ENCODE measurements at places on chromosomes 5 and 9.

DNA sequence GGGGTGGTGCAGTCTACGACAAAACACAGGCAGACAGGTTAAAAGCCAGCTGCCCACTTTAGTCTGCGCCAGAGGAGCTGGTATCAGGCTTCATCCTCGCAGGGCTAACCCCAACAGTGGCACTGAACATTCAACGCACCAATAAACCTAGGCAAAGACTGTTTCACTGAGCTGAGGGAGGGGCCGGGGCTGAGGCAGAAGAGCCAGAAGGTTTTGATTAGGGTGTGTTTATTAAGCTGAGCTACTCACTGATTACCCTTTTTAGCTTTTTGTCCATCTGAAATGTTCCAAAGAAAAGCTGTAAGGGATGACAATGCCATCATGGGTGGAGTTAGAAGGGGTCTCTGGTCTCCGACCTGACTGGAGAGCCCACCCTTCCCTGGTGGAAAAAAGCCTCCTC, 1.4 kb downstream of the ZMYND19 start:
- no peak for DNase-seq

- DNase-seq = no peak
Observed at GRCh38 chr9:92971121-92971520, 23.8 kb downstream of the FGD3 start.

DNA sequence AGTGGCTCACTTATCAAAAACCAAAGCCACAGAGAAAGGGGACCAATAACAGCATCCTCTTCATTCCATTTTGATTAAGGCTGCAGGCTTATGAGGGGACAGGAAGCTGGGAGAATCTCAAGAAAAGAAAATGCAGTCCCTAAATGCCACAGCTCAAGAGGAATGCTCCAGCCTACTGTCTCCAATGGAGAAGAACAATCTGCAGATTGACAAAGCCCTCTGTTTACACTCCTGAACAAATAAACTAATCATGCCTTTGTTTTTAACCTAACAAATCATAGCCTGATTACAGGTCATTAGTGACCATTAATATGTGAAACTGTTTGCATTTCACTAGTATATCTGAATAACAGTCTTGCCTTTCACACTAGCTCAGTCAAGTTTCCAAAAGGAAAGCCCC, 26.5 kb downstream of the PPP2R2B start:
- DNase-seq = no peak

GRCh38 chr9:35716230-35716629, 15.8 kb downstream of the TLN1 start:
- DNase-seq = no peak

DNA sequence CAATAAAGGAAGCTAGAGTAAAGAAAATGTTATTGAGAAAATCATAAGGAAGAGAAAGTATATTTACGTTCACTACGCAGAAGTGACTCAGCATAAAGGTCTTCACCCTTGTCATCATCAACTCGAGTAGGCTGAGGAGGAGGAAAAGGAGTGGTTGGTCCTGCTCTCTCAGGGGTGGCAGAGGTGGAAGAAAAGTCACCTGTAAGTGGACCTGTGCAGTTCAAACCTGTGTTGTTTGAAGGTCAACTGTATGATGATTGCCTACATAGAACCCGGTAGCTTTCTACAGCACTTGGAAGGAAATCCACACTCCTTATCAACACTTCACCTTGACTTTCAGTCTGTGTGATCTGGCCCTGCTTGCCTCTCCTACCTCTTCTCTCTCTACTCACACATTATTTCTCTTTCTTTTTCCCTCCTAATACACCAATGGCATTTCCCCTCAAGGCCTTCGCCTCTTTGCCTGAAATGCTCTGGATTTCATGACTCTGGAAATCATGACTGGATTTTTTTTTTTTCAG, 109.3 kb upstream of the CPEB4 start:
- no peak for DNase-seq

GRCh38 chr5:175347027-175347426, 97.0 kb downstream of the DRD1 start:
- no peak for DNase-seq

DNA sequence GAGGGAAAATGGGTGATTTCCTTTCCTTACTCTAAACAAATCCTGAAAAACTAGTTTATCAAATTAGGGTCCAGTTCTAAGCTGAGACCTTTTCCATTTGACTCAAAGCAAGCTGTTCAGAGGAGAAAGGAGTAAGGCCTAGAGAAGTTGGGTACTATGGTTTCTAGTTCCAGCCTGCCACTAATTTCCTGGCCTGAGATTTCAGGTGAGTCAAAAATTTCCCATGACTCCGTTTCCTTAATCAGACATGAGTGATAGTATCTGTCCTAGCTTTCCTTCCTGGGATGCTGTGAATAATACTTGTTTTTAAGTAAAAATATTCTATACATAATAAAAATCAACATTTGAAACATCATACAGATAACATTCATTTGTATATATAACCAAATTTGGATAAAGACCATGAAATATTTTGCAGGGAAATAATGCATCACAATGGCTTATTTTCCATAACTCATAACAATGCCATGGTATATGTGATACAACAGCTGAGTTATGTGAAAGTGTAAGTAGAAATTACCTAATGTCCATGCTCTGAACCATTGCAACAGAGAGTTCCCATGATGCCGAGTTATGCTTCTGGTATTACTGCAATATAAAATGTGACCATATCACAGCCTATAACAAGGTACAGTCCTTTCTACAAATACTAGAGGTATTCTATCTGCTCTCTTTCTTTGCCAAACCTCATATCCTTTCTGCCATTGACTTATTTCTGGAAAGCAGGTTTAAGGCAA, 142.7 kb downstream of the MLLT3 start:
- DNase-seq = no peak

DNA sequence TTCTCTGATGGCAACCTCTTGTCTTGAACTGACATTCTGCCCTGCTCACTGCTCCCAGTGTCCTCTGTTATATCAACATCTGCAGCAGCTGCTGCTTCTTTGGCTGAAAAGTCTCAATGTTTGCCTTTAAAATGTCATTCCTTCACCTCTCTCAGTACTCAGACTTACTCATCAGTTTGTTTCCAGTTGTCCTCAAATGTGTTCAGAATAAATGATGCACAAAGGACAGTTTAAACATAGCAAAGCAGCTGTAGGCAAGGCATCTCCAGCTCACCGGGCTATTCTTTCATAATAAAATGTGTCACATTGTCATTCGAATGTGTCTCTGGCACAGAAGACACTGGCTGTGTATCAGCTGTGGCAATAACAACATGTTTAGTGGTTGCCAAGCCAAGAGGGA, 590.9 kb upstream of the ZNF608 start:
- DNase-seq = no peak

GRCh38 chr9:134298000-134298399, 28.3 kb upstream of the RXRA start:
- no peak for DNase-seq

- DNase-seq = no peak
Observed at GRCh38 chr5:63774939-63775338, 187.3 kb downstream of the HTR1A start.

DNA sequence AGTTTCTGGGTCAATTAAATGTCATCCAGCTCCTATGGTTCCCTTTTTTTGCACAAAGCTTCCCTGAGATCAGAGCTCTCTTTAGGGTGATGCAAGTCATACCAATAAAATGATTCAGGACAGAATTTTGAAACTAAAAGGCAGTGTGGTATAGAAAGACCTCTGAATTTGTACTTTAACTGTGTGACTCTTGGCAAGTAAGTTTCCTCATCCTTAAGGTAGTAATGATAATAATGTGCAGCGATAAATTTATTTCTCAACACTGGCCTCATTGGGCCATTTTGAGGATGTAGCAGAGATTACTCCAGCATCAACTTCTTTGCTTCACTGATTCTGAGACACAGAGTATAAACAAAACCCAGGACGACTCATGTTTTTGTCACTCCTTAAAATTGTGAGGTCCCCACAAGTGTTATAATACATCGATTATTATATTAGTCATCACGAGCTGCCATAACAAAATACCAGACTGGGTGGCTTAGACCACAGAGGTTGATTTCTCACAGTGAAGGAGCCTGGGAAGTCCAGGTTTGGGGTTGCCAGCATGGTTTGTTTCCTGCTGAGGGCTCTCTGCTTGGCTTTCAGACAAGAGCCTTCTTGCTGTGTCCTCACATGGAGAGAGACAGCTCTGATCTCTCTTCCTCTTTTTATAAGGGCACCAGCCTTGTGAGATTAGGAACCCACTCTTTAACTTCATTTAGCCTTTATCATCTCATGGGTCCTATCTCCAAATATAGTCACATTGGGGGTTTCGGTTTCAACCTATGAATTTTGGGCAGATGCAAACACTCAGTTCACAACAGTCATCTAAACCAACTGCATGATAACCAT, 293.0 kb downstream of the ZNF608 start:
- DNase-seq = no peak

- no peak for DNase-seq
Observed at GRCh38 chr9:87193925-87194868, 246.9 kb upstream of the GAS1 start.

DNA sequence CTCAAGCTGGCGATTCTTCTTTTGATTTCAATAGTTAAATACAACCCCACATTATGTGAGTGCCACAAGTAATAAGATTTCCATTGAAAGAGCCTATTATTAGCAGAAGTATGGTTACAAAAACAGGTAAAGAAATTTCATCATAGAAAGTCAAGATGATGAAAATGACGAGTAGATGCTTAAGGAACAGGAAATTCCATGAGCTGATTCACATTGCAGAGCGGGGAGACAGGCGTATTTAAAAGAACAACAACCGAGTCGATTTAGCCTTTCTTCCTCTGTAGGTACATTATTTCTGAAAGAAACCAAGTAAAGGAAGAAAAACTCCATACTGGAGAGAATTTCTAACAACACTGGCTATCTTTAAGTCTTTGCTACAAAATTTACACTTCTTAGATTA, 310.4 kb downstream of the SLF1 start:
- DNase-seq = no peak

DNA sequence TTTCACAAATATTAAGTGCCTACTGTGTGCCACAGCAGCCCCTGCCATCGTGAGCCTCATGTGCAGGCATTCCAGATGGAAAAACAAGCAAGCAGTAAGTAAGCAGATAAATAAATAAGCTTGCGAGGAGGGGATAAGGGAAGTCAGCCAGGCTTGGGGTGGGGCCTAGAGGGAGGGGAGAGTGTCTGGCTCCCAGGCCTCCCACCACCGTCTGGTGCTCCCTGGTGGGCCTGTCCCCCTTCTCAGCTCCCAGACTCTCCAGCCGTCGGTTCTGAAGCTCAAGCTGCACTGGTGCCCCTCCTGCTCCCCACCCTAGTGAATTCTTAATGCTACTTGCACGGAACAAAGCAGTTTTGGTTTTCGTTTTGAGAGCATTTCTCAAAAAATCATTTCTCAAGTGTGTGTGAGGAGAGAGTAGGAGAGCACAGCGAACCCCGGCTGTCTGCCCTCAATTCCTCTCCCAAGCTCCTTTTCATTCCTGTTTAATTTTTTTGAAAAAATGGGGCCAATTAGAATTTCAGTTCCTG, 6.6 kb upstream of the IER5L start:
- DNase-seq = no peak

DNA sequence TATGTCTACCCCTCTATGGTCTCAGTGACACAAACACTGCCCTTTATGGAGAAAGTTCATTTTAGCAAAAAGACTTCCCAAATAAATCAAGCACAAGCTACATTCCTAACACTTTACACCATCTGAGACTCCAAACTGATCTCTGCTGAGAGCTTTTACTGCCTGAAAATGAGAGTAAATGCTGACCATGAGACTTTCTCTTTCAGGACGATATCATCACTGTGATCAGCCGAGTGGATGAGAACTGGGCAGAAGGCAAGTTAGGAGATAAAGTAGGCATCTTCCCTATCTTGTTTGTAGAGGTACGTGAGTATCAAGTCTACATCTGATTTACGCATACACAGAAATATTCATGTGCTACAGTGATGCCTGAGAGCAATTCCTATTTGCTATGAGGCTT, 67.5 kb downstream of the SH3RF2 start:
- DNase-seq = no peak

DNA sequence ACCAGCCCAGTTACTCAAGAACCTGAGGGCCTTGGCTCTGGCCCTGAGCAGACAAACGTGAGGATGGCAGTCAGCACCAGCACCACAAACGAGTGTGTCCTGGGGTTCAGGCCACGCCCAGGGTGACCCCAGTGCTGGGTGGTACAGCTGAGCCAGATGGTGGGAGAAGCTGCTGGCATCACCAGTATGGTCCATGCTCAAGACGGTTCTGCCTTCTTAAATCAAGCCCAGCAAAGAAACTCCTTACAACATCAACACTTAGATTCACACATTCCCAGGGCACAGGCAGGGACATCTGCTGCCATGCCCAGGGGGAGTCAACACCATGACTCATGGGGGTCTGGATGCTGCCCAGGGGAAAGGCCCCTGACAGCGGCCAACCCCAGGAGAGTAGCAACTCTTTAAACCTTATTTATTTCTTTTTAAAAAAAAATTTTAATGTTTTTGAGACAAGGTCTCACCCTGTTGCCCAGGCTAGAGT, 31.3 kb downstream of the IPPK start:
- DNase-seq = no peak

- no peak for DNase-seq
Observed at GRCh38 chr5:9201761-9202160, 344.1 kb downstream of the SEMA5A start.

DNA sequence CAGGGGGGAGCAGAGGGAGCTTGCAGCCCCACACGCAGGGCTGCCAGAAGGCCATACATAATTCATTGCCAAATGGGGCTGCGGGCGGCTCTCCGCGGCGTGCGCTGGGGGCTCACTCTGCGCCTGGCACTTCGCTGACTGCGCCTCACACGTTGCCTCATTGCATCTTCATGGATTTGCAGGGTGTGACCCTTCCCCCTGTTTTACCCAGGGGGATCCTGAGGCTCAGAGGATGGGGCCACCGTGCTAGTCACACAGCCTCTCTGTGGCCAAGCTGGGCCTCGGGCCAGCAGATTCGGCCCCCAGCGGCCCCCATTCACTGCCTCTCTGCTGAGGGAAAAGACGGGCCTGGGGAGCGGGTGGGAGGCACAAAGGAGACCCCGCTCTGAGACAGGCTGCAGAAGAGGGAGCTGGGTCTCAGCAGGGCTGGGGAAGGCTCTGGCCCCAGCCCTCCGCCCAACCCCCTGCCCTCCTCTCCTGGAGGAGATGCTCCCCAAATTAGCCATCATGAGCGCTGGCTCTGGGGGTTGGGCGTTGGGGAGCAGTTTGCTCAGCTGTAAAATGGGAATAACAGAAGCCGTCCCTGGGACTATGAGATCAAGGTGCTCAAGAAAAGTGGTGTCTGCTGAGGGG, 115.5 kb downstream of the C9orf50 start:
- DNase-seq = no peak

- no peak for DNase-seq
Observed at GRCh38 chr5:144247131-144247530, 76.5 kb downstream of the KCTD16 start.

- DNase-seq = no peak
Observed at GRCh38 chr5:137666461-137666850, 69.4 kb downstream of the KLHL3 start.

DNA sequence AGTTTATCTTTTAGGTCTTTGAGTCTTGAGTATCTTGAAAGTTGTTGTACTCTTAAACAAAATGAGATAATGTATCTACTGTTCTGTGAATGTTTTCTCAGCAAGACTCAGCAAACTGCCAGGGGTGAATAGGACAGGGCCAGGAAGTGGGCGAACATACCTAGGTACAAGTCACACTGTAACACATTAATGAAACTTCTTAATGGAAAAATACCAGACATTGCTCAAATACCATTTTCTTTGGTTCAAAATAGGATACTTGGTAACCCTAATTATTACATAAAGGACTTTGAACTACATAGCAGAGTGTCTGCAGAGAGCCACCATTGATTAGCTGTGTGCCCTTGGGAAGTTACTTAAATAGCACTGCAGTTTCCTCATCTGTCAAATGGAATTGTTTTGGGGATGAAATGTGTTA, 197.5 kb downstream of the ARHGEF28 start:
- no peak for DNase-seq
